Thoracic aorta (tissue), 2 donors: ENCODE measurements at places on chromosomes 11 and 22. TPM values are rescaled to one million over a fixed set of nuclear protein-coding genes. Genes with fewer than 3 reads are reported as not detected.

- peak overlapping the region; percentile 22 for H3K4me3 ChIP-seq
- no peak for DNase-seq
- H3K36me3 ChIP-seq: peaks cover 40% of the 10 kb centered on the region
- no peaks in the 10 kb centered on the region for H3K27me3 ChIP-seq
- H3K27ac ChIP-seq: peak overlapping the region; percentile 92
Observed at GRCh38 chr22:46103664-46104063, 46.7 kb upstream of the PPARA start.

DNA sequence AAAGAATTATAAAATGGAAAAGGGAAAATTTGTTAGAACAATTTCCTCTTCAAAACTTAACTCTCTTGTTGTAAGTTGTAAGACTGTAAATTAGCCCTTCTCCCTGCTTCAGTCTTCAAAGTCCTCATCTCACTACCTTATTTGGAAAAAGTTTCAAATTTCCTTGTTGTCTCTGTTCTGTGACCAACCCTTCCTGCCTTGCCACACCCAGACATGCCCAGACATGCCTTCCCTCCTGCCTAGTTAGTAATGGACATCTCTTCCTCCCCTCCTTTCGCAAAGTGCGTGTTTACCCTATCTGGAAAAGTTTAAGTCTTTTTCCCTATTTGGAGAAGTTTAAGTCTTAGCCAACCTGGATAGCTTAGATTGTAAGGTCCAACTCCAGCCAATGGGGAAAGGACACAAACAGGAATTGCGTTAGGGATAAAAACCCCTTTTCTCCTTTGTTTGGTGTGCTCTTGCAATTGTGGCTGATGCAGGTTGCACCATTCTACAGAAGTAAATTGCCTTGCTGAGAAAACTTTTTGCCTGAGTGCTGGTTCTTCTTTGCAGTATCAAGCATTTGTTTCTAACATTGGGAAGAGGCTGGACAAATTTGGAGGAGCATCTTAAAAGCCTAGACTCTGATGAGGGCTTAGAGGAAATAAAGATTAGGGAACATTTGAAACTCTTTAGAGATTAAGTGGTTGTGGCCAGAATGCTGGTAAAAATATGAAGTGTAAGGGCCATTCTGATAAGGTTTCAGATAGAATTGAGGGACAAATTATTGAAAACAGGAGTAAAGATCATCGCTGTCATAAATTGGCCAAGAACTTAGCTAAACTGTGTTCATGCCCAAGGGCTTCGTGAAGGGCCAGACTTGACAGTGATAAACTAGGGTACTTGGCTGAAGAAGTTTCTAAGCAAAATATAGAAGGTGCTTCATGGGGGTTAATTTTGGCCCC, 15.4 kb downstream of the OR52K2 start:
- no peak overlapping the region for H3K4me3 ChIP-seq
- H3K36me3 ChIP-seq: no peaks in the 10 kb centered on the region
- no peaks in the 10 kb centered on the region for H3K27me3 ChIP-seq

- H3K4me1 ChIP-seq: peaks cover 9% of the 10 kb centered on the region
- H3K27ac ChIP-seq: no peak overlapping the region
- no peak for DNase-seq
- H3K4me3 ChIP-seq: no peak overlapping the region
Observed at GRCh38 chr11:95653099-95653498, 136.5 kb downstream of the FAM76B start.

DNA sequence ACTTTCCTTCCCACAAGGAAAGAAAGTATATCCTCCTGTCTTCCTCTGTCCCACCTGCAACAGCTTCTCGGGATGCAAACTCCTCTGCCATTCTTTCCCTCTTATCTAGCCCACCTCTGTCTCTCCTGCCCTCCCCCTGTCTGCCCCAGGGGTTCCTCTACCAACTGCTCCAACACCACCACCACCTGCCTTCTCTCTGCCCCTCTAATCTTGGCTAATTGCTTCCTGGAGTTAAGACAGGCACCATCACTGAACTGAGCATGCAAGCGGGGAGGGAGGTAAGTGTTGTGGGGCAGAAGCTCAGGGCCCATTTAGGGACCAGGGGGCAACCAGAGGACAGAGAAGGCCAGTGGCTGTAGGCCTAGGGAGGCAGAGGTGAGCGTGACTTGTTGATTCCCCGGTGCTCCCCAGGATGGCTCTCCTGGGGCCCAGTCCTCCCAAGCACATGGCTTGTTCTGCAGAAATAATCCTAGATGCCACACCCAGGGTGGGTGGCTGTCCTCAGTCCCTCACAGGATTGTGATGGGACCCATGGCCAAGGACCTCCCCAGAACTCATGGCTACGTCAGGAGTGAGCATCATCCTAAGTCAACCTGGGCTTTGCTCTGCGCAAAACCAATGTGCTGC, 111.1 kb downstream of the TP53I11 start:
- H3K27ac ChIP-seq: no peak overlapping the region
- no peak for DNase-seq
- no peaks in the 10 kb centered on the region for H3K27me3 ChIP-seq
- H3K4me3 ChIP-seq: no peak overlapping the region

GRCh38 chr22:28171712-28172111, 252.7 kb upstream of the PITPNB start:
- no peaks in the 10 kb centered on the region for H3K27me3 ChIP-seq
- no peaks in the 10 kb centered on the region for H3K4me1 ChIP-seq
- no peak overlapping the region for H3K27ac ChIP-seq
- no peaks in the 10 kb centered on the region for H3K36me3 ChIP-seq
- H3K4me3 ChIP-seq: no peak overlapping the region

- no peak for DNase-seq
- no peaks in the 10 kb centered on the region for H3K27me3 ChIP-seq
- H3K4me3 ChIP-seq: no peak overlapping the region
- H3K4me1 ChIP-seq: no peaks in the 10 kb centered on the region
Observed at GRCh38 chr22:45180146-45180679, 16.5 kb downstream of the NUP50 start.

DNA sequence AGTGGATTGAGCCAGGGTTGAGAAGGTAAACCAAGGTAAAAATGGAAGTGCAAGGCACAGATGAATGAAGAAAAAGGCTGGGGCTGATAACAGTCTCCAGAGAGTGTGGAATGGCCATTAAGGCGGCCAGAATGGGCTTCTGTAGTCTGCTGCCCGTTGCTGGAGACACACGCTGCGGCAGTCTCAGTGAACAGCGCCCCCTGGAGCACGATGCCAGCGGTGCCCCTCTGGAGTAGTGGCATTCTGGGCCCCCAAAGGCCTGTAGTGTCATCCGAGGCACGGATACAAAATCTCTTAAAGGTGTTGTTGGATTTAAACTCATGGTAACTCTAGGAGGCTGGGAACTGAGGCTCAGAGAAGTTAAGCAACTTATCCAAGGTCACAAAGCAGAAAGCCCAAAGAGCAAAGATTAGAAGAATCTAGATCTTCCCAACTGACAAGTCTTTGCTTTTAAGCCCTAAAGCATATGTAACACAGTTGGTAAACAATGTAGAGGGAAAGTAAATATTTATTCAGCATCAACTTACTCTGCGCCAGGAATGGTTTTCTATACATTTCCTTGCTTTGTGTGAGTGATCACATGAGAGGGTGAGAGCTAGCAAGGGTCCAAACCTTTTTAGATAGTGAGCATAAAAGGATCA, 18.2 kb downstream of the KCNJ1 start:
- no peaks in the 10 kb centered on the region for H3K36me3 ChIP-seq
- H3K4me3 ChIP-seq: no peak overlapping the region
- no peak for DNase-seq

DNA sequence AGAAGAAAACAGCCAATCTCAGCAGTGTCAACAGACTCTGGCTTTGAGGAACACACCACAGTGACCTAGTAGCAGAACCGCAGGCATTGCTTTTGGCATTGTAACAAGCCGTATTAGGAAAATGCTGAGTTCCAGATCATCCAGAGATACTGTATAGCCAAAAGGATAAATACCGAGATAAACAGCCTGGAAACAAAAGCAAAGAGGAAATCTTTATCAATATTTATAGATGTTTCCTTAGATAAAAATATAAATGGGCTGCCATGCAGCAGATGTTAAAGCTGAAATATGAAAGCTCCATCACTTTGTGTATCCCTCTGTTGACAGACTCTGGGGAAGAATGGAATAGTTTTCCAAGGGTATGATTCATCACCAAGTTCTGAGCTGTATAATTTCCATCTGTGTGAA, 98.9 kb upstream of the TP53AIP1 start:
- no peaks in the 10 kb centered on the region for H3K27me3 ChIP-seq
- H3K27ac ChIP-seq: no peak overlapping the region
- H3K36me3 ChIP-seq: no peaks in the 10 kb centered on the region
- H3K4me3 ChIP-seq: no peak overlapping the region

GRCh38 chr11:76762356-76762752, 20.8 kb upstream of the TSKU start:
- H3K27ac ChIP-seq: no peak overlapping the region
- DNase-seq: no peak
- no peaks in the 10 kb centered on the region for H3K27me3 ChIP-seq
- no peak overlapping the region for H3K4me3 ChIP-seq
- no peaks in the 10 kb centered on the region for H3K36me3 ChIP-seq

GRCh38 chr11:75191330-75191717, 40.4 kb downstream of the SLCO2B1 start:
- peaks cover 27% of the 10 kb centered on the region for H3K4me1 ChIP-seq
- no peak overlapping the region for H3K4me3 ChIP-seq
- no peaks in the 10 kb centered on the region for H3K27me3 ChIP-seq
- H3K36me3 ChIP-seq: no peaks in the 10 kb centered on the region
- no peak for DNase-seq

DNA sequence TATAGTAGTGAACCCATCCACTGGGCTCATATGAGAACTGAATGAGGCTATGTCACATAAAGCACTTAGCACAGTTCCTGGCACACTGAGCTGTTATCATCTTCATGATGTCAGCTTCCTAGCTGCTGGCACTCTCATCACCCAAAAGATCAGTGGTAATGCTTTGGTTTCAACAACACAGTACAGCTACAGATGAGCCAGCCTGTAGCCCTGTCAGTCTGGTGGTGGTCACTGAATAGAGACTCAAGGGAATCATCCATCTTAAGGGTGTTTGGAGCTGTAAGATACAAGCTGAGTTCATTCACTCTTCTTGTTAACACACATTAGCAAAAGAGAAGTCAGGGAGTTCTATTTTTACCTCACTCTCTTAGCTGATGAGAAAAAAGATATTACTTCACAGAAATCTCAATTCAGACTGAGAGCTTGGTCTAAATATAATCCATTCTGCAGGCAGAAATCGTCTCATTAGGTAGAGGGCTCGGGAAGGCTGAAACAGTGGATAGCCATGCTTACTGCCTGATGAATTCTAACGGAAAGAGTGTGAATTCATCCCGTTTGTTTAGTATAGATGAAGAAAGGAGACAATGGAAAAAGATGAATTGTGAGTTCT, 6.3 kb upstream of the SLC1A2 start:
- no peaks in the 10 kb centered on the region for H3K36me3 ChIP-seq
- H3K4me1 ChIP-seq: no peaks in the 10 kb centered on the region
- no peak overlapping the region for H3K4me3 ChIP-seq
- H3K27me3 ChIP-seq: peaks cover 10% of the 10 kb centered on the region

The TMX2 gene
- total RNA-seq: 47.4 TPM

The KCNJ1 gene
- total RNA-seq: 1.1 TPM

The MPZL3 gene
- 3.2 TPM for total RNA-seq

The AQP11 gene
- total RNA-seq: not detected

The MICAL3 gene
- total RNA-seq: 45.2 TPM
